SJCRH30 (cell line): ENCODE measurements at places on chromosomes 6 and 20. TPM values are rescaled to one million over a fixed set of nuclear protein-coding genes. Genes with fewer than 3 reads are reported as not detected.

GRCh38 chr6:24076011-24076410 lies 50.0 kb upstream of the NRSN1 start:
- no peaks in the 10 kb centered on the region for H3K36me3 ChIP-seq
- H3K4me1 ChIP-seq, result no peaks in the 10 kb centered on the region
- H3K27ac ChIP-seq, result no peak overlapping the region

DNA sequence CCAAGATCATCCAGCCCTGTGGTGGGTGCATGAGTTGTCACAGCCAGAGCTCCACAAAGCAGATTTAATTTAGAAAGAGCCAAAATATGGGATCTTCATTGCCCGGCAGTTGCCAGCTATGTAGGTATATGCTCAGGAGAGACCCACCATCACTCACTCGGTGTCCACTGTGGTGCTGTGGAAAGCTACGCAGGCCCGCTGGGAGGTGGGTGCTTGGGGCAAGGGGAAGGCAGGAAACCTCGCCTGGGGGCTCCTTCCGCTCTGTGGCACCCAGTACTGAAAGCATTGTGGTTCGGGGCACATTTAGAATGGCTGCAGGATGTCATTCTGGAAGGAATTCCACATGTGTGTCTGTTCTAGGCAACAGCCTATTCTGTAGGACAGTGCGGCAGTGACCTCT lies 259.9 kb downstream of the TAF4 start:
- H3K36me3 ChIP-seq, result no peaks in the 10 kb centered on the region
- H3K27ac ChIP-seq, result no peak overlapping the region
- H3K4me1 ChIP-seq, result no peaks in the 10 kb centered on the region

- H3K27me3 ChIP-seq, result no peaks in the 10 kb centered on the region
- H3K27ac ChIP-seq, result no peak overlapping the region
- H3K4me3 ChIP-seq, result no peak overlapping the region
- no peaks in the 10 kb centered on the region for H3K36me3 ChIP-seq
- DNase-seq, result no peak
Measured at GRCh38 chr6:140253096-140253495, 878.6 kb upstream of the CITED2 start.

GRCh38 chr6:22392711-22393110 lies 95.9 kb upstream of the PRL start:
- peaks cover 8% of the 10 kb centered on the region for H3K4me1 ChIP-seq
- H3K27me3 ChIP-seq, result no peaks in the 10 kb centered on the region
- H3K4me3 ChIP-seq, result no peak overlapping the region
- H3K27ac ChIP-seq, result no peak overlapping the region
- no peak for DNase-seq

- no peak overlapping the region for H3K27ac ChIP-seq
- no peak for DNase-seq
- H3K27me3 ChIP-seq, result peaks cover 13% of the 10 kb centered on the region; the same call in 1 of the 2 replicates
- no peaks in the 10 kb centered on the region for H3K4me1 ChIP-seq
- H3K36me3 ChIP-seq, result no peaks in the 10 kb centered on the region
Measured at GRCh38 chr6:160775792-160776580, 73.9 kb downstream of the PLG start.

GRCh38 chr20:37530696-37531095 lies 3.0 kb upstream of the BLCAP start:
- H3K36me3 ChIP-seq, result no peaks in the 10 kb centered on the region; the same call in 1 of the 2 replicates
- no peak overlapping the region for H3K27ac ChIP-seq
- H3K4me3 ChIP-seq, result no peak overlapping the region

DNA sequence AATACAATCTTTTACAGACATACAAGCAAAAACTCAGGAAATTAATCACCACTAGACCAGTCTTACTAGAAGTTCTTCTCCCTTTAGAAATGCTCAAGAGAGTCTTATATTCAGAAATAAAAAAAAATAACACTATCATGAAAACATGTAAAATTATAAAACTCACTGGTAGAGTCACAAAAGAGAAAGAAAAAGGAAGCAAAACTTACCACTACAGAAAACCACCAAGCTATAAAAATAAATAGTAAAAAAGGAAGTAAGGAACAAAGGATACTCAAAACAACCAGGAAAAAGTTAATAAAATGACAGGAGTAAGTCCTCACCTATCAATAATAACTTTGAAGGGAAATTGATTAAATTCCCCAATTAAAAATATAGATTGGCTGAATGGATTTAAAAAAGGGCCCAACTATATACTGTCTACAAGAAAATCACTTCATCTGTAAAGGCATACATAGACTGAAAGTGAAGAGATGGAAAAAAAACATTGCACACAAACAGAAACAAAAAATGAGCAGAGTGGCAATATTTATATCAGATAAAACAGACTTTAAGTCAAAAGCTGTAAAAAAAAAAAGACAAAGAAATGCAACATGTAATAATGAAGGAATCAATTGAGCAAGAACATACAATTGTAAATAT lies 489.5 kb downstream of the KIF16B start:
- no peak overlapping the region for H3K4me3 ChIP-seq
- H3K36me3 ChIP-seq, result no peaks in the 10 kb centered on the region
- no peak overlapping the region for H3K27ac ChIP-seq

Gene CNR1
- total RNA-seq, result 7.4 and 9.3 TPM in 2 replicates

Gene CAPN11
- 0.20 and 0.97 TPM in 2 replicates for total RNA-seq

Gene RBM24
- 29.3 and 32.2 TPM in 2 replicates for total RNA-seq

Gene ADAM33
- total RNA-seq, result not detected in 2 replicates

Gene TRAPPC3L
- not detected in 2 replicates for total RNA-seq
